Activated CD4-positive, alpha-beta T cell treated with anti-CD3 and anti-CD28 coated beads for 4 hours (primary cell): ENCODE measurements at places on chromosomes 1 and 21.
A peak's percentile ranks its signal among the peaks of the same experiment; 100 is the strongest.

DNA sequence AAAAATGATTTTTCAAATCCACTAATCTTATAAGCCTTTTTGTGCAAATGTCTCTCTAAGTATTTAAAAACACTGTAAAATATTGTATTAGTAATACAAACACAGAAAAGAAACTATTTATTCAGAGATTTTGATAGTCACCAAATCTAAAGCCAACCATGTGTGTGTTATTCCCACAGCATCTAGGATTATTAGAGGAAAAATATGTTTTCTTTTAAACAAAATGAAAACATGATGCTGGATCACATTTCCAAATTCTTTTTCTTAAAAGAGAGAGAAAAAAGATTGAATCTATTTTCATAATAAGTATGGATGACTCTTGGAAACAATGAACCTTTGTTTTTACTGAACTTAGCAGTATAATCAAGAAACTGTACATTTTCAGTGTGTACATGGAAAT lies 25.3 kb downstream of the COLGALT2 start:
- DNase-seq, result no peak

DNA sequence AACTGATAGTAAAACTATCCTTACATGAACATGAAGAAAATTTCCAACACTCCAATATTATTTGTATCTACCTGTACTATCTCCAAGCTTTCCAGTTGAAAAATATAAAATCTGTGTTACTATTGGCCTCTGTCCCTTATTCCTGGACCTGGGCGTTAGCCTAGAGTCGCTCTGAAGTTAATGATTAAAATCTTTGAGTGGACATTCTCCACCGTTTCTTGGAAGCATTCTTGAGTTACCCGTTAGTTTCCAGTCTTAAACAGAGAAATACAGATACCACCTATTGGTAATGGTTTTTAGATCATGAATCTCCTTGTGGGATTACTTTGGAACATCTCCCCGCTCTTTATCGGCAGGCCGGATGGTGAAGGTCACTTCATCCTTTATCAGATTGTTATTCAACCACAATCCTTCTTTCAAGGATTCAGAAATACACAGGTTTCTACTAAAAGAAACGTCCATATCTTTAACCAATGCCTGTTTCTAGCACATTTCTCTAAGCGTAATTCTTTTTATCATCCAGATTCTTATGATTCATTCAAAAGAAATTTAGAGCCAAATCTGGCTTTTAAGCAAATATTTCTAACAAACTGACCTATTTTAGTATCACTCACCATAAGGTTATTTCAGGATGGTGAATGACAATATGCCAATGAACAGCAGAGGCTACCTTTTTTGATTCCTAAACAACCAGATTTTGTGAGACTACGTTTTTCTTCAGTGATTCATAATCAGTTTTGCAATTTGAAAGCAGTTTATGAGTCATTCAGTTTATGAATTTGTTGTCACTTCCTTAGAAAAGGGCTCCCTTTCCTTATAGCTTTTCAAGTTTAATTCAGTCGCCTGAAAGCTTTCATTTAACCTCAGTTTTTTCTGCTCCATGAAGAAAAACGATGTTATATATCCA lies 70.2 kb upstream of the ERRFI1 start:
- no peak for DNase-seq

DNA sequence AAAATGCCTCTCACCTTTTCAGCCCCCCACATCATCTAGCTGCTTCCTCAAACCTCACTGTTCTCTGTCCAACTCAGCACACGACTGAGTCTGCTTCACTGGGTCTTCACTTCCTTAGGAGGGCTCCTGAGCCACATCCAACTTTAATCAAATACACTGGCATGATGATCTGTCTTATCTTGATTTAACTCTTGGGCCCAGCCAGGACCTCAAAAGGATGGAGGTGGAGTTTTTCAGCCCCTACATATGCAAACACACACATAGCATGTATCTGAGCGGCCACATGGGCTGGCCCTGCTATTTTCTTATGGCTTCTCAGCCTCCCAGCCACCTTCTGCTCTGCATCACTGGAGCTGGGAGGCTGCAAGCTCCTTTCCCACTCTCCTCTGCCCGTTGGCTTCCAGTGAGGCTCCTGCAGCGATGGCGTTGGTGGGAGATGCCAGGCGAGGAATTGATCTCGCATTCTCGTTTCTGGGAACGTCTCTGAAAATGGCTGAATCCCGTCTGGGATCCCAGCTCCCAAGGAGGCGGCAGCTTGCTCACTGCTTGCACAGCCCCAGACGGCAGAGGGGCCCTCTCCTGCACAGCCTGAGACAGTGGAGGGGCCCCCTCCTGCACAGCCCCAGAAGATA lies 1.8 kb upstream of the PRXL2B start:
- DNase-seq, result no peak

GRCh38 chr1:60998786-60999185 lies 83.6 kb upstream of the NFIA start:
- DNase-seq, result no peak

- DNase-seq, result no peak
Measured at GRCh38 chr1:50610563-50610962, 187.3 kb upstream of the DMRTA2 start.

- no peak for DNase-seq
Measured at GRCh38 chr1:24097663-24098062, 14.3 kb downstream of the MYOM3 start.

DNA sequence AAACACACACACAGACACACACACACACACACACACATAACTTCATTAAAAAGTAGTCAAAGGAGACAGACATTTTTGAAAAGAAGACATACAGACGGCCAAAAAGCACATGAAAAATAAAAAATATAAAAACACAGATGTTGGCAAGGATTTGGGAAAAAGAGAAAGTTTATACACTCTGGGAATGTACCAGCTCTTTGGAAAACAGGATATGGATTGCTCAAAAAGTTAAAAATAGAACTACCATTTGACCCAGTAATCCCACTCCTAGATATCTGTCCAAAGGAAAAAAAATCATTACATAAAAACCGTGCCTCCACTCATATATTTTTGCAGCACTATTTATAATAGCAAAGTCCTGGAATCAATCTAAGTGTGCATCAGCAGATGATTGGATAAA lies 128.4 kb upstream of the C21orf91 start:
- DNase-seq, result no peak

- peak; percentile 46 for DNase-seq
Measured at GRCh38 chr1:228101994-228102790, 933 bp downstream of the C1orf35 start.

DNA sequence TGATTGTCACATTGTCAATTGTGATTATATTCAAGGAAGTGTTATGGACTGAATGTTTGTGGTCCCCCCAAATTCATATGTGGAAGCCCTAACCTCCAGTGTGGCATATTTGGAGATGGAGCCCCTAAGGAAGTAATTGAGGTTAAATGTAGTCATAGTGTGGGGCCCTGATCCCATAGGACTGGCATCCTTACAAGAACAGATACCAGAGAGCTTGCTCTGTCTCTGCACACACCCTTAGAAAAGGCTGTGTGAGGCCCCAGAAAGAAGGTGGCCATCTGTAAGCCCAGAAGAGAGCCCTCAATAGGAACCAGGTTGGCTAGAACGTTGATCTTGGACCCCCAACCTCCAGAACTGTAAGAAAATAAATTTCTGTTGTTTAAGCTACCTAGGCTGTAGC lies 28.1 kb downstream of the VANGL1 start:
- DNase-seq, result no peak

GRCh38 chr1:161484613-161485012 lies 20.6 kb upstream of the FCGR2A start:
- DNase-seq, result no peak

- DNase-seq, result no peak
Measured at GRCh38 chr1:6083801-6084446, 38.2 kb downstream of the KCNAB2 start.

- no peak for DNase-seq
Measured at GRCh38 chr21:42545317-42545716, 31.7 kb downstream of the SLC37A1 start.

GRCh38 chr1:16187748-16188401 lies 24.6 kb downstream of the ARHGEF19 start:
- peak; percentile 75 for DNase-seq

GRCh38 chr1:214570442-214570841 lies 19.0 kb upstream of the PTPN14 start:
- DNase-seq, result no peak

DNA sequence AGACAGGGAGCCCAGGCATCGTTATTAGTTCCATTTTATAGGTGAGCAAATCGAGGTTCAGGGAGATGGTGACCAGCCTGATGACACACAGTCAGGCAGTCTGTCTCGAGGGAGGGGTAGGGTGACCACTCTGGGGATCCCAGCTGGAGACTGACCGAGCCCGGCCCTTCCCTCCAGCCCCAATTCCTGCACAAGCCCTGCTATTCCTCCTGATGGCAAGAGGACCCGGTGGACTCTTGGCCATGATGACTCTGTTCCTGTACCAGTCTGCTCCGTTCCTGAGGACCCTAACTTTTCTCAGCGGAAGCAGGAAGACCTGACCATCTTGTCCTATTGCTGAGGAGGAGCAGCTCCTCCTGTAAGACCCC lies 391 bp downstream of the AGT start:
- no peak for DNase-seq

DNA sequence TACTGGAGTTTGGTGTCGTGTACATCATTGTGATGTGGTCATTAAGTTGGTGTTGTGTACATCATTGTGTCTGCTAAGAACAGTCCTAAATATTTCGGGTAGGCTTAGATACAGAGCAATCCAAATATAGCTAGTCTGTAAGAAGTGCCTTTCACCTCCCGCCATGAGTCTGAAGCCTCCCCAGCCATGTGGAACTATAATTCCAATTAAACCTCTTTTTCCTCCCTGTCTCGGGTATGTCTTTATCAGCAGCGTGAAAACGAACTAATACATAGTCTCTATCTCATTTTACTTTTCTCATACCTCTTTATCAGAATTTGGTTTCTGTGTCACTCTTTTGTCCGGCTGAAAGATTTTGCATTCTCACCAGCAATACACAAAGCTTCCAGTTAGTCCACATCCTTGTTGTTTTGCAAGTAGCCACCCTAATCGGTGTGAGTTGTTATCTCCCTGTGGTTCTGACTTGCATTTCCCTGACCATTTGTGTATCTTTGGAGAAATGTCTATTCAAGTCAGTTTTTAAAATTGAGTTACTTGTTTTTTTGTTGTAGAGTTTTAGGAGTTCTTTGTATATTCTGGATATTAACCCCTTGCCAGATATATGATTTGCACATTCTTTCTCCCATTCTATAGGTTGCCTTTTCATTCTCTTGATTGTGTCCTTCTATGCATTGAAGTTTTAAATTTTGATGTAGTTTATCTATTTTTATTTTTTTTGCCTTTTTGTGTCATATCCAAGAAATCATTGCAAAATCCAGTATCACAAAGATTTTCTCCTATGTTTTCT lies 56.5 kb downstream of the FNBP1L start:
- no peak for DNase-seq

DNA sequence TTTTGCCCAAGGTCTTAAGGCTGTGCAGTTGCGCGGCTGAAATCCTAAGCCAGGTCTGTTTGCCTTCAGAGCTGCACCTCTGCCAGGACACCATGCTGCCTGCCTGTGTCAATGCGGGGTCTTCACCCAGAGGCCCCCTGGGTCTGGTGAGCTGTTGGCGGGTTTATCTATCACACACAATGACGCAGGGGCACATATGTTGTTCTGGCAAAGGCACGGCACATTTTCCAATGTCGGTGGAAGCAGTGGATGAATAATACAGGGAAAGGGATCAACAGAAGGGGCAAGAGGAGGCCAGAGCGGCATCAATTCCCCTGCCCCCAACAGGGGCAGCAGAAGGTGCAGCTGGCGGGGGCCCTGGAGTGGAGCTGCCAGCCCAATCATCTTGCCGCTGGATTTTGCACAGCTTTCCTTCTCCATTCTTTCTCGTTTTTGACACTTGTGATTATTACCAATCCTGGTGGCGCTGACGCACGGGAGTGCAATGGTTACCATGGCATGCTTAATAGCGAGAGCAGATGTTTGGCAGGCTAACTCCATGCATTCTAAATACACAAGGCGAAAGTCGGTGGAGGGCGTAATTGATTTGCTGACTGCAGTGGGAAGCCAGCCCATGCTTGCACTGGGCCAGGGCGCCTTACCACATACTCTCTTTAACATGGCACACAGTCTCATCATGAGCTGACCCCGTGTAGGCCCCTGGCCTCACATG lies 45.8 kb upstream of the CYP2J2 start:
- no peak for DNase-seq

DNA sequence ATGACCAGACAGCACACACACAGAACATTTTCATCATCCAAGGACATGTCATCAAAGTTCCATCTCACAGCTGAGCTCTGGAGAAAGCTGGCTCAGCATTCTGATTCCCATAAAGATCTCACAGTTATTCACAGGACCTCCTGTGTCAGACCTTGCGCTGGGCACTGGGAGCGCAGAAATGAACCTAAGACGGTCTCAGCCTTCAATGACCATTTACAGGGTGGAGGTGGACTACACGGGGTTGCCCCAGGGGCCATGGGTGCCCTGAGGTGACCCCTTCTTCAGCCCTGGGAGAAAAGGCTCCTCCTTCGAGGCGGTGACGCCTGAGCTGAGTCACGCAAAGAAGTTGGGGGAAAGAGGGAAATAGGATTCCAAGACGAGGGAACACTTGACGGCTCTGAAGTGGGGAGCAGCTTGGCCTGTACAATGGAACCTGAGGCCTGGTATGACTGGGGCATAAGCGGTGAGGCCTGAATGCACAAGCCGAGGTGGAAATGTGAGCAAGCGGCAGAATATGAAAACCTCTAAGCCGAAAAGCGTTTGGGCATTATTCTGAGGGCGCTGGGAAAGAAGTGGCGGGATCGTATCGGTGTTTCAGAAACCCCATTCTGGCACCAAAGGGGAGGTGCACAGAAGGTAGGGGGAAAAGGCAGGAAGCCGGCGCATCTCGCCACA lies 797 bp downstream of the CC2D1B start:
- DNase-seq, result no peak

GRCh38 chr1:32241001-32241763 lies 5.8 kb upstream of the FAM167B start:
- no peak for DNase-seq

GRCh38 chr1:247105966-247106365 lies 1.8 kb upstream of the ZNF669 start:
- no peak for DNase-seq

GRCh38 chr1:101183388-101183699 lies 53.5 kb upstream of the S1PR1 start:
- DNase-seq, result no peak

GRCh38 chr1:107095647-107096046 lies 39.2 kb downstream of the PRMT6 start:
- no peak for DNase-seq

DNA sequence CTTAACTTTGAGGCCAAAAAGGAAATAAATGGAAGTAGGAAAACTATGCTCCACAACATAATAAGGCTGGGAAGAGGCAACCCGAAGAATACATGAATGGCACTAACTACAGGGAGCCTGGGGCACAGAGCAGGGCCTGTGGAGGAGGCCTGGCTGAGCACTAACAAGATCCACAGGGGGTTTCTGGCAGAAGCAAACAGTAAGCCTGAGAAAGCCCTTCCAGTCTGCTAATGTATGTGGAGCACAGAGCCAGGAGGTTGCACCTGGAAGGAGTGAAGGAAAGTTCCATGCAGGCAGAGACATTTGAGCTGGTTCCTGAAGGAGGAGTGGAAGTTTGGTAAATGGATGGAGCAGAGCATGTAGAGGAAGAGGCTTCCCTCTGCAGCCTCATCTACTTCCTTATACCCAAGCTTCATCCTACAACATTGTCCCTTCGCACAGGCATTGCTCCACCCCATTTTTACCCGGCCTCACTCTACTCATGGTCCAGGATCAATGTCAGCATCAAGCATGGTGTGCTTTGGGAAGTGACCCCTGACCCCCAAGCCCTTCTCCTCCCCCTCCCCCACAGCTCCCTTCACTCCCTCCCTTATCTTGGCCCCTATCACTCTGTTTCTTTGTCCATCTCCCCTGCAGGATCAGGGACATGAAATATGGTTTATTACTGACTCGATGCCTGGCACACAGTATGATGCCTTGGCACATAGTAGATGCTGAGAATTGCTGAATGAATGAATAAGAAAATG lies 23.3 kb downstream of the SHISA4 start:
- DNase-seq, result no peak
